OCI-LY7 (cell line): ENCODE measurements at places on chromosomes 1 and 21.

- no peak for DNase-seq
Observed at GRCh38 chr1:79373481-79374125, 367.1 kb upstream of the ADGRL4 start.

DNA sequence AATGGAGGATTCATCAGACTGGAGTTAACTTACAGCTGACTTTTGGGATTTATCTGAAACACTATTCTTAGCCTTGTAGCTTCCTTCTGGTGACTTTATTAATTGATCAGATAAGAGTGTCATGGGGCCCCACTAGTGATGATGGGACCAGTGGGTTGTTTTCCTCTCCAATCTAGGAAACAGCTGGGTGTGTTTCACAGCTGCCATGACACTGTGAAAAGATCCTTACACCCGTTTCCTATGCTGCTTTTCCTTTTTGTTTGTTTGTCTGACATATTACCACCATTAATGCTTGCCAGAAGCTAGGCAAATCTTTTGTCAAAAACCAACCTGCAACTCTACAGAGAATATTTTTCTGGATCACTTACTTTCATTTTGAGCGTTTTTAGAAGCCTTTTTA, 86.2 kb downstream of the ZBTB18 start:
- no peak for DNase-seq

GRCh38 chr1:29488794-29489311, 252.5 kb downstream of the PTPRU start:
- no peak for DNase-seq

DNA sequence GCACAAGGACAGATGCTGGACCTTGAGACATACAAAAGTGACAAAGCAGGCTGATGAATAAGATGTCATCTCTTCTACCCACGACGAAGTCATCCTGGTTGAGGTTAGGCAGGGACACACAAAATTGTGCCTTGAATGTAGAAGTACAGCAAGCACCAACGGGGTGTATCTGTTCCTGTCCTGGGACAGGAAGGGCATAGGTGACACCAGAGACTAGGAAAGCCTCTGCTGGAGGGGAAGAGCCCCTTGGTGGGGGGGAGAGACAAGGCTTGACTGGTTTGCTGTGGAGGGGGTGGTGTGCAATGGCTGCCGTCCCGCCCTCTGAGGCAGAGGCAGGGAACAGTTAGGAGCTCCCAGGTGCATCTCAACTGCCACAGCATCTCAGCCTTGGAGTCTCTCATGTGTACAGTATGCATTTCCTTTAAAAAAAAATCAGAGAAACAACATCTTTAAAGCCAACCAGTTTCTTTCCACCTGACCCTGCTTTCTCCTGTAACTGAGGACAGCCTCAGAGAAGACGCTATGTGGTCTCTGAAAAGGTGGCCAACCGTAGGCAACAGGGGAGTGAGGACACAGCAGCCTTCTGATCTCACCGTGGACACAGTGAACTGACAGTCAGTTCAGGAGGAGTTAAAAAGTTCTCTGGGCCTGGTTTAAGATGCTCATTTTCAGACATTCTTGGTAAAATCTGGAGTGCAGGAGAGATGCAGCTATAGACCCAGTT, 17.7 kb upstream of the GFI1 start:
- peak; percentile 42 for DNase-seq

DNA sequence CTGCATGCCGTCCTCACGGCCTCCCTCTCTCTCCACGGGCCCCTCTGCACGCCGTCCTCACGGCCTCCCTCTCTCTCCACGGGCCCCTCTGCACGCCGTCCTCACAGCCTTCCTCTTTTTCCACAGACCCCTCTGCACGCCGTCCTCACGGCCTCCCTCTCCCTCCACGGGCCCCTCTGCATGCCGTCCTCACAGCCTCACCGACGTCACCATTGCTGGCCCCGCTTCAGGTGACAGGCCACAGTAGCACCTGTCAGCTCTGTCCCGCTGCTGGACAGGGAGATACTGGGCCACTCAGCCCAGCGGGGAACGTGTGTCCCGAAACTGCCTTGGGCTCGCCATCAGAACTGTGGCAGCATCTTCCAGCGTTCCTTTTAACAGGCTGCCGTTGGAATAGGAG, 82.8 kb upstream of the COL6A1 start:
- DNase-seq: no peak

- peak; percentile 27 for DNase-seq
Observed at GRCh38 chr1:186605762-186606350, 74.4 kb downstream of the PTGS2 start.

DNA sequence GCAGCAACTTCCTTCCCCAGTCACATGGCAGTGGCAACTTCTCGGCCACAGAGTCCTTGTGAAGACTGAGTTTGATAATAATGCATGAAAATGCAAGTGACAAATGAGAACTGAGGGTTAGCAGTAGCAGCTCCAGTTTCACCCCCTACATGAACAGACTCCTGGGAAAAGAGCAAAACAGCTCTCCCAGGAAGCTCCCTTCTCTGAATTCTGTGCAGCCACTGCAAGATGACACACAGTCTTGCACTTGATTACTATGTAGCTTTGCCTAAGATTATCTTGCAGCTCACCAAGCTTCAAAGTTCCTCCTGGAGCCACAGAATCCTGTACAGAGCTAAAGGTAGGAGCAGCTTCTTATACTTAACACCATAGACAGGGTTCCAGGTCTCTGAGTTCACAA, 4.7 kb downstream of the PGBD5 start:
- DNase-seq: no peak

- no peak for DNase-seq
Observed at GRCh38 chr1:41776891-41777441, 141.8 kb downstream of the HIVEP3 start.

- DNase-seq: no peak
Observed at GRCh38 chr1:30731109-30731805, 7.9 kb upstream of the MATN1 start.

GRCh38 chr1:193649587-193649986, 463.2 kb upstream of the B3GALT2 start:
- no peak for DNase-seq

GRCh38 chr21:31310750-31311149, 33.3 kb downstream of the TIAM1 start:
- DNase-seq: no peak

GRCh38 chr1:201023920-201024624, 558 bp upstream of the KIF21B start:
- no peak for DNase-seq

GRCh38 chr1:45848097-45848496, 44.7 kb downstream of the MAST2 start:
- no peak for DNase-seq

DNA sequence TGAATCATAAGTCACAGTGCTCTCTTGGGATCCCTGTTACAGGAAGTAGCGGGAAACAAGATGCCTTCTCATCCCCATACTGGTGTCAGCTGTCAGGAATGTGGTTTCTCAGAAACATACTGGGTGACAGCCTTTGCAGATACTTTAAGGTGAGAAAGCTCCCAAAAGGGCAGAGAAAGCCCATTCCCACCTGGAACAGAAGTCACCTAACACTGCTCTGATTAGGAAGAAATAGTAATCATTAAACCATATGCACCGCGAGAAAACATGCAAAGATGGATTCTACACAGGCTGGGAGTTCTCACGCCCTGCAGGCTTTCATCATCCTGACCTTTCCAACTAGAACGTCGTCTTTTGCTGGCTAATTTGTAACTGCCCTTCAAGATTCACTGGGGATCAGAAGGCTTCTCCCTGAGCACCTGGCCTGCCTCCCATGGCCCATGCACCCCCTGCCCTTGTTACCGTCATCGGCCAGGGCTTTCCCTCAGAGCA, 46.2 kb upstream of the SLC44A3 start:
- no peak for DNase-seq

DNA sequence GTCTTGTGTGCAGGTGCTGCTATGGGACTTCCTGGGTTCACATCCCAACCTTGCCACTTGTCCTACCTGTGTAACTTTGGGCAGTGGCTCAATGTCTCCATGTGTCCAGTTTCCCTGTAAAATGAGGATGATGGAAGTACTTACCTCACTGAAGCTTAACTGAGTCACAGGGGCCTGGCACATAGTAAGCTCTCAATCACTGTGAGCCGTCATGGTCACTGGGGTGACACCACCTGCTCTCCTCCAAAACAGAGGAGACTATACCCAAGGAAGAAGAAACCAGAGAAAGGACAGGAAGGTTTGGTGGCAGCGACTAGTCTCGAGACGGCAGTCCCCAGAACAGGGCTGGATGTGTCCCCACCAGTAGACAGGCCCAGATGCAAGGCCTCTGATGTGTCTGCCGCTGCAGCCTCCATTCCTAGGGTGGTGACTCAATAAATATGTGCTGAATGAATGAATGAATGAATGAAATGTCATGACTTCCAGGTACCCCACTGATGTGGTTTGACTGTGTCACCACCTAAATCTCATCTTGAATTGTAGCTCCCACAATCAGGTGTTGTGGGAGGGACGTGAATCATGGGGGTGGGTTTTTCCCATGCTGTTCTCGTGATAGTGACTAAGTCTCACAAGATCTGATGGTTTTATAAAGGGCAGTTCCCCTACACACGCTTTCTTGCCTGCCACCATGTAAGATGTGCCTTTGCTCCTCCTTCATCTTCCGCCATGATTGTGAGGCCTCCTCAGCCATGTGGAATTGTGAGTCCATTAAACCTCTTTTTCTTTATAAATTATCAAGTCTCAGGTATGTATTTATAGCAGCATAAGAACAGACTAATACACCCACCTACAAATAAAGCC, 13.0 kb upstream of the LRP8 start:
- no peak for DNase-seq

DNA sequence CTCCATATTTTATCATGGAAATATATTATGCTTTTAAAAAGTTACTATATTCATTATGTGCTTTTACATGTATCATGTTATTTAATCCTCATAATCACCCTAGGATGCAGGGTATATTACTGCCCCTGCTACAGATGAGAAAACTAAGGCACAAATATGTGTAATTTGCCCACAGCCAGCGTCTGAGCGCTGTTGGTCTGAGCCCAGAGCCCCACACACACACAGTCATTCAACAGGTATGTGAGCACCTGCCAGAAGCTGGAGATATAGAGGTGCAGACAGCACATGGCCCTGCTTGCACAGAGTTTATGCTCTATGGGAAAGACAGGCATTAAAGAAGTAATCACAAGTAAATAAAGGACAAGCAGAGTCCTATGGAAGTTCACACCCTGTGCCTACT, 49.8 kb upstream of the SEC16B start:
- no peak for DNase-seq

DNA sequence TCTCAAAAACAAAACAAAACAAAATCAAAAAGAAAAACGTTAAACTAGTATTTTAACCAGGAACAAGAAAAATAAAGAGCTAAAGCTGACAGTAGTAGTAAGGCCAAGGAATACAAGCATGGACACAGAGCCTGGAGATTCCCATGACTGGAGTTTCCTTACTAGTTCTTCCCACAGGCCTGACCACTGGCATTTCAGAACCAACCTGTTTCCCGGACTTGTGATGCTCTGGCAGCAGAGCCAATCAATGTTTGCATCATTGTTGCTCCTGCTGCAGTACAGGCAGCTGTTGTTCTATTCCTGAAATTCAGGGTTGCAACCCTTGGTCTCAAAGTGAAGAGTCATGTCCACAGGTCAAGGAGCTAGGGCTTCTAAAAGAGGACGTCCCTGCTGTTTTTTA, 111.3 kb upstream of the WARS2 start:
- no peak for DNase-seq

DNA sequence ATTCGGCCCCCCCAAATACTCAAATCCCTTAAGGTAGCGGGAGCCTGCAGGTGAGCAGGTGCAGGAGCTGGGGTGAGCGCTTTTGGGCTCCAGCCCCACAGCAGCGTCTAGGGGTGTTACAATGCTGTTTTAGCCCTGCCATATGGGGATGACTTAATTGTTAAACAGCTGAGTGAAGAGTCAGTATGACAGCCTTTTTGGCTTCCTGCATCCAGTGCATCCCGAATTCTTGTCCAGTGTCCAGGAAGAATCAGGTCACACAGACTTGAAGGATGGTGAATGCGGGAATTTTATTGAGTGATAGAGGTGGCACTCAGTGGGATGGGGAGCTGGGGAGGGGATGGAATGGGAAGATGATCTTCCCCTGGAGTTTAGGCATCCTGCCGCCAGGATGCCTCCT, 30.4 kb upstream of the HHAT start:
- no peak for DNase-seq

DNA sequence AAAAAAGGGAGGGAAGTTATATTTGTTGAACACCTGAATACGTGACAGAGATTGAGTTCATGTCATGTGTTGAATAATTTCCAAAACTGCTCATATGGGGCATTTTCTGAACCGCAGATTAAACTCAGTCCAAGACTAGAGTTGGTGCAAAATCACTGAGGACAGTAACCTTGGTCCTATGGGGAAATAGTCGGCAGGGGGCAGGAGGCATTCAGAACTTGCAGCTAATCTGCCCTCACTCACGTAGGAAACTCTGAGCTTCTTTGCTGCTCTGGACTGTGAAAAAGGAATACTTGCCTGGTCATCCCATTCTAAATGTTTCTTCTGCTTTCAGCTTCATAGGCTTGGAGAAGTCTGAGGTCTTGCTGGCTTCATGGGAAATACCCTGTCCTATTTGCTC, 228.3 kb upstream of the ZP4 start:
- DNase-seq: no peak

GRCh38 chr1:109823543-109824348, 60.0 kb upstream of the EPS8L3 start:
- DNase-seq: no peak

DNA sequence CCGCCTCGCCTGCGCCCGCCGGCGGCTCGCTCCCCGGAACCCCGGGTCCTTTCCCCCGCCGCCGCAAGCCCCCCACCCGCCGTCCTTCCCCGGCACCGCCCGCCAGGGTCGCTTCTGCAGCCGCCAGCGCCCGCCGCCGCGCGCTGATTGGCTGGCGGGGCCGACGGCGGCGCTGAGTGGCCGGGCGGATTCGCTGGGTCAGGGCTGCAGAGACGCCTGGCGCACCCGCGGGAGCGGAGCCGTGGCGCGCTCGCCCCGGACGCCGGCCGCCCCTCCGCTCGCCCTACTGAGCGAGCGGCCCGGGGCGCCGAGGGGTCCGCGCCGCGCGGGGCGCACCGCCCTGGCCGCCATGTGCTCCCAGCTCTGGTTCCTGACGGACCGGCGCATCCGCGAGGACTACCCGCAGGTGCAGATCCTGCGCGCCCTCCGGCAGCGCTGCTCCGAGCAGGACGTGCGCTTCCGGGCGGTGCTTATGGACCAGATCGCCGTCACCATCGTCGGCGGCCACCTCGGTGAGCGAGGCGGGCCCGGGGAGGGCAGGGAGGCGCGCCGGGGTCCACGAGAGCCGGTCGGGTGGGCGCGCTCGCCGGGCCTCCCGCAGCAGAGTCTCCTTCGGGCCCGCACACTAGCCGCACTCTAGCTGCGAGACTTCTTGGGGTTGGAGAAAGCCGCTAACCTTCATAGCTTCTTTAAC, at the start of gene RIMKLA:
RIMKLA (plus strand) TSS at position 207 of the 694 bp plus-strand sequence; CDS start at position 350, 143 bp downstream.
- DNase-seq: no peak

GRCh38 chr1:63885899-63886298, 112.1 kb downstream of the ROR1 start:
- no peak for DNase-seq

DNA sequence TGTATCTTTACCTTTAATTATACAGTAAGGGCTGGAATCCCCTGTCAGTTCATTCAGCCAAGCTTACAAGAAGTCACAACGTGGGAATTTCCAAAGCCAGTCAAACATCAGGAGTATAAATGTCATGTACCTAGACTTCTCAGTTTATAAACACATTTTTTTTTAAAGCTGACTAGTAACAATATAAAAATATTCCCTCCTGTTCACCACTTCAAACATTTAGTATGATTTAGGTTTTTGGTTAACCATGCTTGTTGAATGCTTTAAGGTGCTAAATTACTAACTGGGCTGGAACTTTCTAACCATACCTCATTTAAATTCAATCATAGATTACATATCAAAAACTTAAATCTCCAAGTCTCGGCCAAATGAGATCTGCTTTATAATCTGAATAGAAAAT, 44.0 kb downstream of the JAK1 start:
- DNase-seq: no peak

- DNase-seq: no peak
Observed at GRCh38 chr1:152020849-152021248, 16.0 kb downstream of the S100A11 start.
